Caco-2 (cell line): ENCODE measurements at places on chromosomes 7 and 10.

- no peak for DNase-seq
Observed at GRCh38 chr7:18583305-18583704, 87.8 kb downstream of the HDAC9 start.

- DNase-seq: no peak
Observed at GRCh38 chr10:2145926-2146478, 408.7 kb upstream of the ADARB2 start.

- no peak for DNase-seq
Observed at GRCh38 chr7:77917500-77918262, 119.1 kb downstream of the PHTF2 start.

GRCh38 chr7:115024276-115024675 lies 102.4 kb downstream of the MDFIC start:
- no peak for DNase-seq

DNA sequence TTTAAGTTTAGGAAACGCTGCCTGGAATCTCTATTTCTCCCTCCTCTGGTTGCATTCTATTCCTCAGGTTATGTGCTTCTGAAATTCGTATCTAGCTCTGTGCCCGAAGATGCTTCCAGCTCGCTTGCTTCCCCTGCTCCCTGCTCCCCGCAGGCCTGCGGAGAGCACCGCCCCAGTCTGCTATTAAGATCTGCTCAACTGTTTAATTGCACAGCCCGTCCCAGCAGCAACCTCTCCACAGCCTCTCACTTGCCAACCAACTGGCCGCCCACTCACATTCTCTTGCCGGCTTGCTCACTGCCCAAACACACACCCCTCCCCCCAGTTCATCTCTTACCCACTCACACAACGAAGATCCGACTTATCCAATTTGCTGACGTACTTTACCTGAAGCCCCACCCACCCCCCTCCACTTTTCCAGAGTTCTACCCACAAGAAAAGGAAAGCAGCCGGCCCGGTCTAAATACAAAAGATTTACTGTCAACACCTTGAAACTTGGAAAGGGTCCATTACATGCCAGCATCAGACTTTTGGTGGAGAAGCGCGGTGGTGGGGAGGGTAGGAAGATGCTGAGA lies 167.3 kb upstream of the KLF14 start:
- no peak for DNase-seq
